ENCODE measurements at places on chromosomes 7 and 10.

GRCh38 chr10:110858297-110858934 is 13.3 kb upstream of the PDCD4 start:
- no peak for DNase-seq

DNA sequence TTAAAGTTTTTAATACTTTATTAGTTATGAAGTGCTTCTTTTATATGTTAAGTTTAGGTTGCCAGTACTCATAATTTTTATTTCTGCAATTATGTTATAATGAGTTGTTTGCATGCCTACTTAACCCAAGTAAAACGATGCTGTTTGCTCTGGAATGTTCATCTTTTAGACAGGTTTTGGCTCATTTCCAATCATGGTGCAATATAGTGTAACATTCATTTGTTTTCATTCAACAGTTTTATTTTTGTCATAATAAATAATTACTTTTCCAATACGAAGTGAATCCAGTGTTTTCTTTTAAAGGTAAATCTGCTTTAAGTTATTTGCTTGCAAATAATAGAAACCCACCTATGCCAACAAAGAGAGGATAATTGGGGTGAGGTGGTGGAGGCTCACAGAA is 22.1 kb downstream of the ARL5B start:
- DNase-seq: no peak

DNA sequence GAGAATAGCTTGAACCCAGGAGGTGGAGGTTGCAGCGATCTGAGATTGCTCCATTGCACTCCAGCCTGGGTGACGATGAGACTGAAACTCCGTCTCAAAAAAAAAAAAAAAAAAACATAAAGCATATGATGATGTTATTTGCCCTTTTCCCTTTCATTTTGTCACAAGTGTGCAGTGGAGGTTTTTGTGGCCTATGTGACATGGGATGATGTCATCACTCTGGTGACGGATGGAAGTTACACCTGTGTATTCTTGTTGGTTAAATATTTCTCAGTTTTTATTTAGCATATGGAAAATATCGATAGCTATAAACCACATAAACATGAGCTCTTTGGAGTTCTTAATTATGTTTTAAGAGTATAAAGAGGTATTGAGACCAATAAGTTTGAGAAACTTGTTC is 71.8 kb upstream of the EMX2 start:
- no peak for DNase-seq

DNA sequence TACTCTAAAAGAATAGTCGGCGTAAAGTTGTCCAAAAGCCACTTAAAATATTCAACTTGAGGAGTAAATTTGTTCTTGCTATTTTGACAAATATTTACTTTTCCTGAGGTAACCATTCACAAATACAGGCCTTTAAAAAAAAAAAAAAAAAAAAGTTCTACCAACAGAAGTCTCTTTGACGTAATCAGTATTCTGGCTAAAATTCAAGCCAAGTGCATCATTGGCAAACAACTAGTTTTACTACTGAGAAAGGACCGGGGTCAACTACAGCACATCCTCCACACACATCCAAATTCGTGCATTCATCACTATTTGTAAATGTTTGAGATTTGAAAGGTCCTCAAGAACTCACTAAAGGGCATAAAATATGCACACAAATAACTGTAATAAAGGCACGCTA is 2.0 kb downstream of the OAT start:
- DNase-seq: no peak

DNA sequence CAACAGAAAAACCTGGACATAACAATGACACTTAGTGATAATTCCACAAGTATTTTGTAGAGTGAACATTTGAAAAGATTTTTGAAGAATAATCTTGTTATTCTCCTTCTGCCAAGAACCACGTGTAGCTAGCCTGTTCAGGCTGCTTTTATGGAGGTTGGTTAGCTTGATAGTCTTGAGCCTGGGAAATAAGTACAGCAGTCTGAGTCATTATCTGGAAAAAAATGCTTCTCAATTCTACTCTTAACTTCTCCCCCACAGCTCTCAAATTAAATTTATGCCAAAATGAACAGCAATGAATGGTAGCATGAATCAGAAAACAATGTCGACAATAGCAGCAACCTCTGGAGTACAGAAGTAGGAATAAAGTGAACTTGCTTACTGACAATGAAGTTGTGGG is 63.2 kb downstream of the GPR37 start:
- DNase-seq: no peak

DNA sequence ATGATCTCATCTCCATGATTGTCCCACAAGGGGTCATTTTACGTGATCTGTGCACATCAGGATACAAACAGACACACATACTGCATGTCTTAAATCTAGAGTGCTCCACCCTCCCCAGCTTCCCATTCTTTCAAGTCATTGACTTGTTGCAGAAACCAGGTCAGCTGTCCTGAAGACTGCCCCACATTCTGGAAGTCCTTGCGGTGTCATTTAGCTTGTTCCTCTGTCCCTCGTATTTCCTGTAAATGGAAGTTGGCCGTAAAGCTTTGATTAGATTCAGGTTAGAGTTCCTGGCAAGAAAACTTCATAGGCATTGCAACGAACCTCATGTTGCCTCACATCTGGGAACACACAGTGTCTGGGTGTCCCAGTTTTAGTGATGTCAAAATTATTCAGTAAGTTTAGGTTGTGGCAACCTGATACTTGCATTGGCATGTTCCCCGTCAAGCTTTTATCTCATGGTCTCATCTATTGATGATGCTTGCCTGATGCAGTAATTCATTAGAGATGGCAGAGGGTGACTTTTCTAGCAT is 417.4 kb upstream of the GALNT17 start:
- no peak for DNase-seq

- no peak for DNase-seq
Observed at GRCh38 chr10:132548106-132548823, 10.7 kb downstream of the INPP5A start.

- no peak for DNase-seq
Observed at GRCh38 chr10:111125102-111125501, 48.3 kb downstream of the ADRA2A start.

GRCh38 chr7:85489498-85489897 is 302.6 kb upstream of the SEMA3D start:
- no peak for DNase-seq

- no peak for DNase-seq
Observed at GRCh38 chr7:20299647-20300312, 30.9 kb upstream of the ITGB8 start.

DNA sequence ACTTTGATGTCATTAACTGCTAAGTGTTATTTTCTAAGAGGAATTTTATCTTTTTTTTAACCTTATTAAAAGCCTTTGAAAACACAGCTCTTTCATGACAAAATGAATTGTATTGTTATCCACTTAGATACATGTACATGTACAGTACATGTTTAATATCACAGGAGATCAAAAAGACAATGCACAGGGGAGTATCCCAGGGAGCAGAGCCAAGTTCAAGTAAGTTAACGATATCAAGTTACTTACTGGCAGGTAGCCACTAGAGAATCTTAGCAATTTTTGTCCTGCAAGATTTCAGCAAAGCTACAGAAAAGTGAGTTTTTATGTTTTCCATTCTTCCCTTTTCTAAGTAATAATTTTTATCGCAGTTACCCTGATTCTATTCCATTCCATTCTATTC is 33.9 kb upstream of the ARL4A start:
- DNase-seq: no peak

GRCh38 chr10:94428766-94429707 is 26.7 kb downstream of the TBC1D12 start:
- DNase-seq: no peak

DNA sequence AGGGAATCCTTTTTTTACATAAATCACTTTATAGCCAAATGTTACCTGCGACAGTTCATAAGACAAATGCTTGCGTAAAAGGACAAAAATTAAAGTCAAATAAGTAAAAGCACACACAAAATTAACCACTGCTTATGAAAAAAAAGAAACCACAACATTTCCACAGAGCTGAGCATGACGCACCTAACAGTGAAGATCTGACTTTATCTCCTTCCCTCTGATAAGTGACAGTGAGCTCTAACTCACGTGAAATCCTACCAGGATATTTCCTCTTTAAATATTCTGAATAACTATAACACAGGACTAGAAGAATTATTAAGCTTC is 225.5 kb downstream of the SFMBT2 start:
- DNase-seq: no peak

DNA sequence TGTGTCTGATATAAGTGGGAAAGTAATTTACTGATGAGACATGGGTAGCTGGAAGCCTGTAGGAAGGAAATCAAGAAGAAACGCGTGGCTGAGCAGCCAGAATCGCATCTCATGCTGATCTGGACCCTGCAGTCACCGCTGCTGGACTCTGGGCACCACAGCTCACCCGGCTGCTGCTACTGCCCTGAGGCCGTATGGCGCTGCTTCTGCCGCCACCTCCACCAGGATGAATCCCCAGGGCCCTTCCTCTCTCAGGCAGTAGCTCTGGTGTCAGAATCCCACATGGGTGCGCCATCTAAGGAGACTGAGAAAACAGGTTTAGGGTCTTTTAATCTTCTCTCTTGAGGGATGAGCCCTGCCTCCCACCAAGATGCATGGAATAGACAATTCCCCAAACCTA is 70.3 kb upstream of the AGK start:
- DNase-seq: no peak

- no peak for DNase-seq
Observed at GRCh38 chr7:35418716-35419390, 165.0 kb upstream of the TBX20 start.

- no peak for DNase-seq
Observed at GRCh38 chr10:132749371-132749795, 36.6 kb downstream of the NKX6-2 start.

Measured in GM19239 (cell line).